ENCODE measurements at places on chromosomes 11 and 22.

GRCh38 chr22:37731804-37732471 is 35.1 kb downstream of the TRIOBP start:
- DNase-seq, result peak; percentile 33

DNA sequence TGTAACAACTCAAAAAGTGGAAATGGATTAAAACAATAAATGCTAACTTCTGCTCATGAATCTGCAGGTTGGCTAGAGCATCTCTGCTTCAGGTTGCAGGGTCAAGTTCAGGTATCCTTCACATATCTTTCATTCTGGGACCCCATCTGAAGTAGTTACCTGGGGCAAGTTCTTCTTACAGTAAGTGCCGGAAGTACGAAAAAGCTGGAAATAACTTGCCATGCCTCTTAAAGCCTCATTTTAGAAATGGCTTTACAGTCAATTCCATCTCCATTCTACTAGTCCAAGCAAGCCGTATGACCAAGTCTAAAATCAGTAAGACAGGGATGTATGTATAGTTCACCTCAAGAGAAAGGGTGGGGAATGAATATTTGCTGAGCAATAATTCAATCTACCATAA is 93.7 kb downstream of the FCHSD2 start:
- no peak for DNase-seq

- no peak for DNase-seq
These were observed 23.4 kb upstream of the CELSR1 start for GRCh38 chr22:46560696-46561295.

DNA sequence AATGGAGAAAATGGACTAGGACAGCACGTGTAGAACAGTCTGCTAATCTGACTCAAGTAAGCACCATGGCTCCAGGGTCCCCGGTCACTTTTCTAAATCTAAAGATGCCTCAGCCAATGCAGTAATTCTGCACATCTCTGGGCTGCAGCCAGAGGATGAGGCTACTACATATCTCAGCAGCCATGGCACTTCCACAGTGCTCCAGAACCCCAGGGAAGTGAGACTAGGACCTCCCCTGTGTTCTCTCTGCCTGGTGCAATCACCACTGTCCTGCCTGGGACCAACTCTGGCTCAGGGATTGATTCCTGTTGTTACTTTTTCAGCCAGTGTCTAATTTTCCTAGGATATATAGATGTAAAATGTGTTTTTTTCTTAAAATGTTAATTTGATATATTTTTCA is 129.4 kb upstream of the TOP3B start:
- DNase-seq, result no peak

DNA sequence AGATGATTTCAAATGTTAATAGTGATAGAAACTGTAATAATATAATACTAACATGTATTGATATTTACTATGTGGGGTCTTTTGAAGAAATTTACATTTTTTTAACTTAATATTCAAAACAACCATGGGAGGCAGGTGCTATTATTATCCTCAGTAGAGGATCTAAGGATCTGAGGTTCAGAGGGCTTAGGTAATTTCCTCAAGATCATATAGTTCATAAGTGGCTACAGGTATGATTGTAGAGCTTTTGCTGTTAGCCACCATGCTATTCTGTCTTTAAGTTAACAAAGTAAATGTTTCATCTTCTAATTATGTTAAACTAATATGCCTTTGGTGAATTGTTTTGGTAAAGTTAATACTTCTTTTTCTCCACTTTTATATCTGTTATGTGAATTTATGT is 83.6 kb downstream of the PDE3B start:
- DNase-seq, result no peak

- peak; percentile 98 for DNase-seq
These were observed at the start of gene SELENOH for GRCh38 chr11:57741132-57742086. Gene SELENOH (plus strand): TSS chr11:57741491. CDS start chr11:57741596, 105 bp downstream.

- no peak for DNase-seq
These were observed 712.8 kb upstream of the CCDC90B start for GRCh38 chr11:83998921-83999320.

Measured in femur (tissue), 1 donor.